ENCODE measurements at places on chromosomes 11 and 22.

GRCh38 chr11:105713696-105714095 lies 103.8 kb downstream of the GRIA4 start:
- DNase-seq = no peak

GRCh38 chr11:8005556-8005955 lies 18.4 kb downstream of the EIF3F start:
- DNase-seq = no peak

DNA sequence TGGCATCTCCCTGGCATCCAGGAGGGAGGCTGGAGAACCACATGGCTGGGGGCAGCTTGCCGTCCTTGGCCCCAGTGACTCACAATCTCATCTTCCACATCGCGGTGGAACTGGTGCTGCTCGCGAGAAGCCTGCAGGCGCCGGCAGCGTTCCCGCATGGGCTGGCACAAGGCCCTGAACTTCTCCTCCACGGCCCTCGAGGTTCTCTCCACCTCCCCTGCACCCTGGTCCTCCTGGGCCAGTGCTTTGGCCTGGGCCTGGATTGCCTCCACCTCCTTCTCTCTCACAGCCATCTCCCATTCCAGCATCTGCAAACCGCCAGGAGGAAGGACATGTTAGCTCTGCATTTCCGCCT lies 16.3 kb upstream of the RBM4B start:
- no peak for DNase-seq

DNA sequence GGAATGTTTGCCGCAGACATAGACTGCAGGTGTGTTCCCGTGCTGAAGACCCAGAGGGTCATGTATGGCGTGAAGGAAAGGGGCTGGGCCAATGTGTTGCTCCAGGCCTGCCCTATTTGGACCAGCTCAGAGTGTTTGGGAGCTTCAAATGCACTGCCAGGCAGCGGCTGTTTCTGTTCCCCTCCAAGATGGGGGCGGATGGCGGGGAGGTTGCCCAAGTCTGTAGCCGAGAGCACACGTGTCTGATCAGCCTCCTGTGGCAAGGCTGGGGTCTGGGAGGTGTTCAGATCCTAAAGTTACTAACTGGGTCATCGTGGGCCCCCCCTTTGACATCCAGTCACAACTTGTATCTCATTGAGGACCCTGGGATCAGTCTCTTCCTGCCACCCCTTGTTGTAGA lies 45.5 kb downstream of the CACNA1I start:
- no peak for DNase-seq

DNA sequence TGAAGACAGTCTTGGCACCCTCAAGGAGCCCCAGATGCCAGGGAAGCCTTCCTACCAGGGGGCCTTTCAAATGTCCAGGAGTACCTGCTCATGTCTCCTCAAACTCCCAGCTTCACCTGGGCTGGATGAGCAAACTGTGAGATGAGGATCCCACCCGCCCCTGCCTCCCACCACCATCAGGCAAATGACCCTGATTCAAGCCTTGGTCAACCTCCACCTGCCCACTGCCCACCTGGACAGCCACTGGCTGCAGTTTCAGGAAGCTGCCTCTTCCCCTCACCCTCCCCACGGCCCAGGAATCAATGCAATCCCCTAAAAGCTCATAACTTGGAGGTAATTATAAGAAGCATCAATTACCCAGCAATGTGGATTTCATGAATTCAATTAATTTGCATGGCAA lies 122.7 kb downstream of the BUD13 start:
- DNase-seq = no peak

DNA sequence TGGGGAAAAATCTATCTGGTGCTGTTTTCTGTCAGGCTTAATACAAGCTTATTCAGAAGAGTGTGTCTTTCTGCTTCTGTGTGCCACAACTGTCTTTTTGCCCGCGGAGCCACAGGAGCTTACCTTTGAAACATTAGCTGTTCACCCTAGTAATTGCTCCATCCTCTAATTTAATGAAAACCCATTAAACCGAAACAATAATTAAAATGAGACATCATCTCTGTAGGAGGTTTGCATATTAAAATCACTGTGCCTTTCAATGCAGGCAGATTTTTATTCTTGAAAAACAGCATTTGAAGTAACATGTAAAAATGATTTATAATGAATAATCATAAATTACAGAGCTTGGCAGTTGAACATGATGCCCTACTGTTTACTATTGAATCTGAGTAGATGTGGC lies 102.3 kb downstream of the NELL1 start:
- no peak for DNase-seq

DNA sequence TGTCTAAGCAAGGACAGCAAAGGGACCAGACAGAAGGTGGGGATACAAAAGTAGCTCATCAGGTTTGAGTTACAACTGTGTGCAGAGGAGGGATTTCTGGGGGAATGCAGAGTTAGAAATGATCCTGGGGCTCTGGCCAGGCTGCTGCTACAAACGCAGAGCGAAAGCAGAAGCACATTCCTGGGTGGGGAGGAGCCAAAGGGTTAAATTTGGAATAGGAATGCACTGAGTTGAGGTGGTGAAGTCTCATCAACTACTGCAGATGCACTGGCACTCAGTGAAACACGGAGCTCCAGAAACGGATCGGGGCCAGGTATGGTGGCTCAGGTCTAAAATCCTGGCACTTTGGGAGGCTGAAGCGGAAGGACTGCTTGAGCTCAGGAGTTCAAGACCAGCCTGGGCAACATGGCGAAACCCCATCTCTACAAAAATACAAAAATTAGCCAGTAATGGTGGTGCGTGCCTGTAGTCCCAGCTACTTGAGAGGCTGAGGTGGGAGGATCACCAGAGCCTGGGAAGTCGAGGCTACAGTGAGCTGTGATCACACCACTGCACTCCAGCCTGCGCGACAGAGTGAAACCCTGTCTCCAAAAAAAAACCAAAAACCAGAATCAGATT lies 3.2 kb downstream of the CHKA start:
- no peak for DNase-seq

DNA sequence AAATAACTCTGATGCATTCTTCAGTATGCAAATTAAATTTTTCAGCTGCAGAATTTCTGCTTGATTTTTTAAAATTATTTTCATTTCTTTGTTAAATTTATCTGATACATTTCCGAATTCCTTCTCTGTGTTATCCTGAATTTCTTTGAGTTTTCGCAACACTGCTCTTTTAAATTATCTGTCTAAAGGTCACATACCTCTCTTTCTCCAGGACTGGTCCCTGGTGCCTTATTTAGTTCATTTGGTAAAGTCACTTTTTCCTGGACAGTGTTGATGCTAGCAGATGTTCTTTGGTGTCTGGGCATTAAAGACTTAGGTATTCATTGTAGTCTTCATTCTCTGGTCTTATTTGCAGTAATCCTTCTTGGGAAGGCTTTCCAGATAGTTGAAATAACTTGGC lies 577.4 kb upstream of the LUZP2 start:
- DNase-seq = no peak

GRCh38 chr11:77542296-77542695 lies 47.5 kb upstream of the AQP11 start:
- DNase-seq = peak; percentile 47

DNA sequence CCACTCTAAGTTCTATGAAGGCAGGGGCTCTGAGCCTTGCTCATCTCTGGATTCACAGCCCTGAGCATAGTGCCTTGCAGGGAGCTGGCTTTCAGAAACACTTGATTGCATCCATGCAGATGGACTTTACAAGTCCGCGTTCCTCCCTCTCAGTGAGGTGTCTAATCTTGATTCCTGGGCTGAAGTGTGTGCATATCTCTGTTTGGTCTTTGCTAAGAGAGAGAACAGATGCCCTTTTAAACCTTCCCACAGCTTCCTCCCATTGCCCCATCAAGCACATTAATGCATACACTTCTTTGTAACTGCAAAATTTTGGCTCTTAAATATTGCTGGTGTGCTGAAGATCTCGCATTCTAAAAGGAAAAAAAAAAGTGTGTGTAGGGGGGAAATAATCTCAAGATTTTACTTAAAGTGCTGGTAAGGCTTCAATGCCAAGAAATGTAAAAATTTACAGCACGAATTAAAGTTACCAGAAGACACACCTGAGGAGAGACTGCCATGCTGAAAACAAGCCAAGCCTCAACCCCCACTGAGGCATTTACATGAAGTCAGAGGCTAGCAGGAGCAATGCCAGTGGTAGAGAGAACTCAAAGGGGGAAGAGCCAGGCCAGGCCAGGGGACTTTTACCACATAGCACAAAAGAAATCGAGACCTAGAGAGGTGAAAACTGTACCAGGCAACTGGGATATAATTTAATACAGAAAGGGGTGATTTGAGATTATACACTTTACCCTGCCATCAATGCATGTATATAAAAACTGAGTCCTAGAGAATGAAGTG lies 492.1 kb downstream of the SOX6 start:
- DNase-seq = no peak

DNA sequence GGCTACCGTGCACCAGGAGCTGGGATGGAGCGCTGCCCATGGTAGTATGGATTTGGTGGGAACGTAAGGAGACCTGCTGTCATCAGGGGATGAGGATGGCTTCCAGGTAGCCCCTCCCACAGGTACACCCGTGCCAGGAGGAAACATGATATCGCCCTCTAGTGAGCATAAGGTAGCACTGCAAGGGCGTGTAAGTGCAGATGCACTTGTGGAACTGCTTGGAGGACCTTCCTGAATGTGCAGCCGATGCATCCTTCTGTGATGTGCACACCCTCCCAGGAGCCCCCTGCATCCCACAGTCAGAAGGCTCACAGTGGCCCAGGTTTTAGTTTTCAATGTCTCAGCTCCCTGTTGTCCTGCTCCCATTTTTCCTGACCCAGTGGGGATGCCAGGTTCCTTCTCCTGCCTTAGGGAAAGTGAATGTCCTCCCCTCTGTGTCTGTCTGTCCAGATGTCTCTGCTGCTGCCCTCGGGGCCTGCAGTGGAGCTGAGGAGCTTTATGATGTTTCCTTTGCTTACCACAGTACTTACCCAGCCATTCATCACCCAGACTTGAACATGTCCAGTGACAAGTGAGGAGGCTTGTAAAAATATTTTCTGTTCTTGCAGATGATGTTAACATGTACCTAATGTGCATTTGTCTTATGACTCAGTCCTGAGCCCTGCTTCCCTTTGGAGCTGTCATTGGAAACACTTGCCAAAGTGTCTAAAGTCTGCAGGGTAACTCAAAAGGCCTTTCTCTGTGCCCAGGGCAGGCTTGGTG lies 49.2 kb downstream of the DBX1 start:
- no peak for DNase-seq

GRCh38 chr11:65646958-65647701 lies 9.2 kb downstream of the SIPA1 start:
- DNase-seq = no peak

GRCh38 chr22:38858492-38858891 lies 13.5 kb downstream of the CBX6 start:
- DNase-seq = no peak

DNA sequence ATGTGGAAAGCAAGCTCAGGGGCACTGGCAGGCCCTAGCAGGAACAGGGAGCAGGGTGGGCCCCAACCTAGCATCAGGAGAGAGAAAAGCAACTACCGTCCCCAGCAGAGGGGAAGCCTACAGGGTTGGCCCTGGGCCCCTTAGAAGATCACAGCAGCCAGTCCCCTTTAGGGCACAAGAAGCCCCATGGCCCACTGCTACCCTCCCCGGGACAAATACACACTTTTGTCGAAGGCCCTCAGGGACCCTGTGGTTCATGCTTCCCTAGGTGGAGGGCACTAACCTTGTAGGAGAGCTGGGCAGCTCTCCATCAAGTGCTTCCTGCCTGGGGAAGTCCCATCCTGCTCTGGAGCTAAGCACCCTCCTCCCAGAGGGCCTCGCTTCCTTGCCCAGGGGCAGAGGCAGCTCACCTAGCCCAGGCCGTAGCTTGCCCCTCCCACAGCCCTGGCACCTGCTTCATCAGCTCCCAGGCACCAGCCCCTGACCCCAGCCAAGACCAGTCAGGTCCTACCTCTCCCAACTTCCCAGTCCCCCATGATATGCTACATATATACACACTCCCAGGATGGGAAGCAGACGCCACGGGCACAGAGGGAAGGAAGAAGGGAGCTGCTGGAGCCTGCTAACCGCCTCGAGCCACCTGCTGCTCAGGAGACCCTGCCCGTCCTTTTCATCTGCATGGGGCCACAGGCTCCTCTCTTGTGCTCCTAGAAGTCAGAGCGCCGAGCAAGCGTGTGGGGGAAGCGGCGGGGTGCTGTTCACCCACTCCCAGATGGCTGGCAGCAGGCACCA lies 20.1 kb downstream of the SUN2 start:
- no peak for DNase-seq

- no peak for DNase-seq
Observed at GRCh38 chr11:66743271-66743968, 14.4 kb upstream of the SPTBN2 start.

DNA sequence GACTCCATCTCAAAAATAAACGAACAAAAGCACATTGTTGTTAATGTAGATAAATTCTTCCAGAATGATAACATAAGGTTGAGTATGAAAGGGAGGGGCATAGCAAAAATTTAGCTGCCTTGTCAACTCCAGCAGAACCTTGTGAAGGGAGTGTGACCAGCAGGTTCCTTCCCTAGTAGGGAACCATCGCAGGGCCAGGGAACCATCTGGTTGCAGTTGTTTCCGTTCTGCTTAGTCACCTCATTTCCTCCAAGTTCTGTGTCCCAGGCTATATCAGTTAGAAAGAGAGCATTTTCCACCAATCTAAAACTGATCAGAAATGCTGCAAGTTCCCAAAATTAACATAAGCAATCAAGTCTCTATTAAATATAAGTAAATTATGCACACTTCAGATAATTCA lies 126.7 kb upstream of the BLID start:
- no peak for DNase-seq

DNA sequence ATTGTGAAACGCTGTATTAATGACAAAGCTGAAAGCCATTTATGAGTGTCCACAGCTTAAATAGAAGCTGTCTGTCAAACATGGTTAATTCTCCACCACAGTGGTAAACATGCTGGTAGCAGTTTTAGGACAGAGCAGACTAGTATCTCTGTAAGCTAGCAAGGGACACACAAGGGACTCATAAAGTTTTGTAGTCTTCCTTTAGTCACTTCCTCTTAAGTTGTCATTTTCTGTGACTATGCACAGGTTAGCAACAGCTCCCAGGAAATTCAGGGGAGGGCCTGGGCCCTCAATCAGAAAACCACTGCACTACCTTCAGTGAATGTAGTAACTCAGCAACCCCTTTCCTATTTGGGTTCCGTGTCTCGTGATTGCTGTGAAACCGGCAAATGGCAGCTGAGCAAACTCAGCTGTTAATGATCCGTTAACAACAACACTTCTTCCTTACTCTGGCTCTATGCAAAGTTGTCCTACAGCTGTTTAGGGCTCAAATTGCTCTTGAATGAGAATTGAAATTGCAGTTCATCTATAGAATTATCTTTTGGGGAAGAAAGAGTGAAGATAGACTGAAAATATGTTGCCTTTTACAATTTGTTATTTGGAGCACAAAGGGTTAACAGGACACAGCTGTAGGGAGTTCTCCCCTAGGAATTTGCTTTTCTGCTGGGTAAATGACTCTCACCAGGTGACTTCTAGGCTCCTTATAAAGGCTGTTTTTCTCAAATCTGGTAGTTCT lies at the start of gene MMP26:
MMP26 (plus strand) TSS at position 731 of the 736 bp plus-strand sequence.
- DNase-seq = no peak
